Astrocyte (in vitro differentiated cells and primary cell): ENCODE measurements at places on chromosomes 4 and X.

DNA sequence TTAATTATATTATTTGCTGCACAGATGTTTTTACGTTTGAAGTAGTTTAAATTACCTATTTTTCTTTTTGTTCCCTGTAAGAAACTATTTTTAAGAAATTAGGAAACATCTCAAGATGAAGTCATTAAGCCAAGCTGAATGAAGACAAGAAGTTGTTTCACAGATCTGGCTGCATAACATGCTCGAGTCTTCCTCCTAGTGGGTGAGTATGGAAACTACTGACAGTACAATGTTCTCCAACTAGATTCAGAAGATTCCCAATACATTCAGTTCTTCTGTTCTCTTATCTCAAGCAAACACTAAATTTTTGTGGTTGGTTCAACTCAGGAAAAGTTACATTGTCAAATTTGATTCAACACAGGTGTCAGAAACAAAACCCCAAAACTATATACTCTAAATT is 256.8 kb upstream of the VCX start:
- H3K27ac ChIP-seq: no peak overlapping the region
- H3K36me3 ChIP-seq: no peaks in the 10 kb centered on the region
- no peaks in the 10 kb centered on the region for H3K4me1 ChIP-seq
- no peaks in the 10 kb centered on the region for H3K27me3 ChIP-seq
- H3K4me3 ChIP-seq: no peak overlapping the region

DNA sequence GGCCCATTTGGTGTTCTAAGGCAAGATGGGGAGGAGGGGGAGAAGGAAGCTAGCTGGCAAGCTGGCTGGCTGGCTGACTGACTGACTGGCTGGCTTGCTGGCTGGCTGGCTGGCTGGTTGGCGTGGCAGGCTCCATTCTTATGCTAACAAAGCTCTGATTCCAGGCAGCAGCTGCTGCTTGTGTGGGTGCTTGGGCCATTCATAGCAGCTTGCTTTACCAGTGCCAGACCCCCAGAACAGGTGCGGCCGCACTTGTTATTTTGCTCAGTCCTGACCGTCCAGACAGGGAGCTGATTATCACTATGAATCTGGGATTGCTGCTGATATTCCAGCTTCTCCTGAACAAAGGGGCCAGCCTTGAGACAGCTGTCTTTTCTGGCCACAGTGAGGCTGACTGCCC is 131.2 kb upstream of the PAK3 start:
- H3K4me3 ChIP-seq: no peak overlapping the region
- DNase-seq: no peak
- no peaks in the 10 kb centered on the region for H3K27me3 ChIP-seq
- H3K4me1 ChIP-seq: no peaks in the 10 kb centered on the region

GRCh38 chrX:40179283-40179682 is 81.5 kb upstream of the BCOR start:
- no peak overlapping the region for H3K4me3 ChIP-seq
- H3K27ac ChIP-seq: no peak overlapping the region
- DNase-seq: no peak
- no peaks in the 10 kb centered on the region for H3K27me3 ChIP-seq
- peaks cover 9% of the 10 kb centered on the region for H3K4me1 ChIP-seq

DNA sequence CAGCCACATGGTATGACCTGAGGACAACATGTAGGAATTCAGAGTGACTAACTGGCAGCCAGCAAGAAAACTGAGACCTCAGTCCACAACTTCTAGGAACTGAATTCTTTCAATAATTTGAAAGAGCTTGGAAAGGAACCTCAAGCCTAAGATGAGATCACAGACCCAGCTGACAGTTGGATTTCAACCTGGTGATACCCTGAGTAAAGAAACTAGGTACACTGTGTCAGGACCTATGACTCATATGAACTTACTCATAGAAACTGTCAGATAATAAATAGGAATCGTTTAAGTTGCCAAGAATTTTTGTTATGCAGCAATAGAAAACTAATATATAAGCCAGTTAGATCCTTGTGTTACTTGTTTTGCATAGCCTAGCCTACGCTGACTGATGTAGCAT is 102.4 kb upstream of the DCAF12L1 start:
- no peaks in the 10 kb centered on the region for H3K27me3 ChIP-seq
- H3K36me3 ChIP-seq: no peaks in the 10 kb centered on the region
- H3K4me1 ChIP-seq: no peaks in the 10 kb centered on the region

DNA sequence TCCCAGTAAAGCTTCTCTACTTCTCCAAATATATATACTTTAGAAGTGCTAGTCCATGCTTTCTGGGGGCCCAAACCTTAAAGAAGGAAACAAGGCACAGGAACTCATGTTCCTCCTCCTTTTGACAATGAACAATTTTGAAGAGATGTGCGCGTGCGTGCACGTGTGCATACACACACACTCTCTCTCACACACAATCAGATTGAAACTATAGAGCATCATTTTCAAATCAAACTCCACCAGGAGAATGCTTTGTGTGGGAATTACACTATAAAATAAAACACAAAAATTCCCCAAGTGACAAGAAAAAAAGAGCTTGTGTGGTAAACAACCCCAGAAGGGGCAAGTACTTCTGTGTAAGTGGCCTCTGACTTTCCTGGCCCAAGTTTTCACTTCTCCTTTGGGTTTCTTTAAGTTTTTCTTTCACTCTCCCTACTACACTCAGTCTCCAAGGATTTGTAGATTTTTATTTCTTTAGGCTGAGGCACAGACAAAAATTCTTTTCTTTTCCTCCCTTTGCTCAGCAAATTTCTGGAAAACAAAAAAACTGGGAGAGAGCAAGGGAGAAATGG is 46.6 kb upstream of the SHISA3 start:
- H3K27me3 ChIP-seq: peaks cover 3% of the 10 kb centered on the region
- H3K4me3 ChIP-seq: no peak overlapping the region

- DNase-seq: no peak
- H3K36me3 ChIP-seq: no peaks in the 10 kb centered on the region
- H3K4me3 ChIP-seq: no peak overlapping the region
- H3K27ac ChIP-seq: no peak overlapping the region
- no peaks in the 10 kb centered on the region for H3K4me1 ChIP-seq
Measured at GRCh38 chrX:125108921-125109320, 210.8 kb upstream of the TEX13C start.

DNA sequence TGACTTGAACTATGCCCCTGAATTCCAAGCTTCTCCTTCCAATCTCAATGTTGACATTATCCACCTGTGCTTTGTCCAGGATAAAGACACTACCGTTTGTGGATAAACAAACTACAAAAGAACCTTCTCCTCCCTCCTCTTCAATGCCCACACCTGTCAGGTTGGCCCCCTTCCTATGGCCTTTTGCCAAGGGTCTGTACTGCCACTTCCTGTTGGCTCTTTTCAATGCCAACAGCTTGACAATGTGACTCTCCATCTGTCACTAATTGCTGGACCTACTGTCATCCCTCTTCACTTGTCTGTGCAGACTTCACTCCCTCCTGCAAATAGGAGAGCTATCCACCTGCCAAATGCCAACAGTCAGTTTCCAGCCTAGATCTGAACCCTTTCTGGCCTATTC is 35.8 kb upstream of the MID1 start:
- no peak for DNase-seq
- no peaks in the 10 kb centered on the region for H3K27me3 ChIP-seq
- no peaks in the 10 kb centered on the region for H3K4me1 ChIP-seq
- H3K4me3 ChIP-seq: no peak overlapping the region
- H3K27ac ChIP-seq: no peak overlapping the region
